ENCODE measurements at places on chromosomes 6 and 20.

GRCh38 chr20:62232770-62233645 is 5.3 kb upstream of the OSBPL2 start:
- DNase-seq: no peak

- DNase-seq: no peak
Measured at GRCh38 chr20:5691918-5692618, 58.1 kb upstream of the SHLD1 start.

- DNase-seq: no peak
Measured at GRCh38 chr6:109864050-109864449, 114.1 kb upstream of the GPR6 start.

GRCh38 chr6:113481458-113481857 is 375.7 kb upstream of the MARCKS start:
- DNase-seq: no peak

DNA sequence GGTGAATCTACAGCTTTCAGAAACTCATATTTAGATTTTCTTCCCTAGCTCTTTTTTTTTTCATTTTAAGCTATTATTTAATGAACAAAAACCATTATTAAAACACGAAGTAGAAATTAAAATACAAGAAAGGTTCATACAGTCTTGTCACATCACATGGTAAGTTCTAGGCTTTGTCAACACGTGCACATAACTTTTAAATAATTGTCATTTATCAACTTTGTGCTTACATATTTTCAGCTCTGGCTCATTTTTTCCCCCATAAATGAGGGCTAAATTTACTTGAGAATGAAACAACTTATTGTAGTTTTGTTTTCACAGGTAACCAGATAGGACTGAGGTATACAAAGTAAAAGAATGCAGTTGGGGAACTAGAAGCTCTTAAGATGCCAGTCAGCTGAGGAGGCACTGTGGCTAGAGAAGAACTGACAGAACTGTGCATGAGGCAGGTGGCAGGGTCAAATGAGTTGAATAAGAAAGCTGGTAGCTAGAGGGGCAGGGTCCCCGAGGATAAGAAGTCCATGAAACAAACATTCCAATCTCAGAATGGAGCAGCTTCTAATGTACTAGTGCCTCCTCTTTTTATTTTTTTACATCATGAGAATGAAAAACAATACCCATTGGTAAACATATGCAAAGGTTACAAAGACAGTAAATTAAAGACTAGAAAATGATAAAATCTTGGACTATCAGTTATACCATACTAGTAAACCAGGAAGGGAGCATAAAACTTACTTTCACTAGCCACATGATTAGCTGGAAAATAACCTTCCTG is 141.5 kb downstream of the MYB start:
- DNase-seq: no peak

DNA sequence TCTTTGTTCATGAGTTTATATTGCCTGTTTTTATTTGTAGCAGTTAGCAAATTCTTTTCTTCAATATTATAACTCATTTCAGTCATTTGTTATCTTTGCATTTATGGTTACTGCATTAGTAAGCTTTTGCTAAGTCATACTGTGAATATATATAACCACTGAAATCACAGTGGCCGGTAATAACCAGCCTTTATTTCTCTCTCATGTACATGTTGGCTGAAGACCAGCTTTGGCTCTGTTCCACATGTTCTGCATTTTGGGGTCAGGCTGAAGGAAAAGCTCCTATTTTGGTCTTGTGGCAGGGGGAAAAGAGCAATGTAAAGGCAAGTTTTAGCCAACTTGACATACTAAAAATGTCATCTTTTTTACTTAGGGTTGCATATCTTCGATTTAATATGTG is 276.3 kb downstream of the BCKDHB start:
- no peak for DNase-seq

DNA sequence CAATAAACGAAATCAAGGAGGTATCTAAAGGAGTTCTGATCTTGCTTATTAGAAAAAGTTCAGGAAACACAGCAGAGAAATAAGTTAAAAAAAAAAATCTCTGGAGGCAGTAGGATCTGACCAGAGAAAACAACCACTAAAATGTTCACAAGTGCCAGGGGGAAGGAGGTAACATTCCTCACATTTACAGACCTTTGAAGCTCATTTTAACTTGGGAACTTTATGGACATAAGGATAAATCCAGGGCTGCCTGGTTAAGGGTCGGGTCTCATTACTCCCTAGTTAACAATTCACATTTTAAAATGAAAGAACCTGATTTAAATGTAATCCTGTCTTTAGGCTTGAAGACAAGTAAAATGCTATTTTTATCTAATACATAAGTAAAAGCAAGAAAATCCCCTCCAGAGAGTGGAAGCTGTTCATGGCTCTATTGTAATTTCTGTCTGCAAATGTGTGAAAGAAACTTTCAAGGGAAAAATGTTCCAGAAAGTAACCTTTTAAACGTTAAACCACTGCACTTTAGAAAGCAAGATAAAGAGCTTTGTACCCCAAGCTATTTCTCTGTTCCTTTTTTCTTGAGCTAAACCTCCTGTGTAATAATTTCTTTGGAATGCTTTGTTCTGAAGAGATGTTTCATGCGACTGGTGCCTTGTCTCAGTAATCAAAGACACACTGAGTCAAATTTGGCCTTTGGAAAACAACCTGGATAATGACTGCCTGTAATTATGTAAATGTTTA is 38.2 kb downstream of the MYLIP start:
- DNase-seq: no peak

- no peak for DNase-seq
Measured at GRCh38 chr6:15386756-15387112, 140.9 kb downstream of the JARID2 start.

DNA sequence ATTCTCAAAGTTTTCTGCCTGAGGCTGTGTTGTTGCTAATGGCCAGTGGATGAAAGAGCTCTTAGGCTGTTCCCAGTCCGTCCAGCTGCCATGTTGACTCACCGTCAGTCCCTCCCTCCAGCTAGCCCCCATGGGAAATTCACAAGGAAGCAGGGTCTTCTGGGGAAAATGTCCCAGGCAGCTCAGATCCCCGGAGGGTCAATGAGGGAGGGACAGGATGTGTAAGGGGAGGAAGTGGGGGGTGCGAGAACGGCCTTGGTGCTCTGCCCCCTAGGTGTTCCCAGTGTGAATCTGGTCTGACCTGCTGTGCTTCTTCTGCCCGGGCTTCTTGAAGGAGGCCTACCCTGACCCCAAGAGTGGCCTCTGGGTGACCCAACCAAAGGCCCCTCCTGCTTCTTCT is 65.9 kb downstream of the CEBPB start:
- DNase-seq: no peak

DNA sequence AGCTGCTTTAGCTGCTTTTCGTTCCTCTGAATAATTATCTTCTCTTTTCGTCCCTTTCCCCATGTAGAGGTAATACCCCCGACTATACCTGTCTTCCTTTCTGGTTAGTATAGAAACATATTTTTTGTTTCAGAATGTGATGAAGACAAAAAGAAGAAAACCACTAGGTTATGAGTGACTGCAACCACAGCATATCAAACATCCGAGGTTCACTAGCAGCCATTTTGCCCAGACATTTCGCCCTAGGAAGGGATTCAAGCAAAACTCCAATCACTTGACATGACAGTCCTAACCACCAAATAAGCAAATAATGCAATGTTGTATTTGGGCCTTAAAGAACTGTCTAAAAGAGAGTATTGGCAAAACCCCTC is 9.4 kb downstream of the SNX5 start:
- no peak for DNase-seq

- DNase-seq: no peak
Measured at GRCh38 chr6:45900808-45901752, 114.6 kb downstream of the CLIC5 start.

- no peak for DNase-seq
Measured at GRCh38 chr20:37377346-37378081, 31.6 kb downstream of the SRC start.

DNA sequence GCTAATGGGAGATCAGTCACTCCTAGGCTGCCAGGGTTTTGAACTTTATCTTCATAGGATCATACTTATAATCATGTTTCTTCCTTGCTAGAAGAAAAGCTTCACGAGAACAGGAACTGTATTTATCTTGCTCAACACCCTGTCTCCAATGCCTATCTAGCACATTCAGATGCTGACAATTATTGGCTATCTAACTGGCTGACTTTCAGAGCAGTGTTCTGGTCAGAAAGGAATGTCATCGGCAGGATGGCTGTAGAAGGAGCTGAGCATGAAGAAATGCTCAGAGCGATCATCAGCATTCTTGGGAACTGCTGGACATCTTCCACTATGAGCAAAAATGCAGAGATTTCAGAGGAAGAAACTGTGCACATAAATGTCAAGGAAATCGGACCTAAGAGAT is 628.0 kb upstream of the NRSN1 start:
- DNase-seq: no peak

DNA sequence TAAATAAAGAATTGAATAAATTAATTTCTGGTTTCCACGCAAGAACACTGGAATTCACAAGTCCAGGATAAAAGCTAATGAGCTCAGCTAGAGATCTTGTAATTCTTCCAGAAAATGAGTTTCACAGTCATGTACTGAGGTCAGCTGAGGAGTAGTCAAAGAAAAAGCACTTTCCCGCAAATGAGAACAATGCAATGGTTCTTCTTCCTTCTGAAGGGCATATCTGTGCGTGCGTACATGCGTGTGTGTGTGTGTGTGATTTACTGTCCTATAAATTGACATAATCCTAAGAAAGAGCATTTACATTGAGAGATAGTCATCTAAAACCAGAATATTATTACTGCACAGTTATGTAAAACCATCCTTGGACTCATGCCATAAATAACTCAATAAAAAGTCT is 968.9 kb upstream of the EYS start:
- DNase-seq: no peak

DNA sequence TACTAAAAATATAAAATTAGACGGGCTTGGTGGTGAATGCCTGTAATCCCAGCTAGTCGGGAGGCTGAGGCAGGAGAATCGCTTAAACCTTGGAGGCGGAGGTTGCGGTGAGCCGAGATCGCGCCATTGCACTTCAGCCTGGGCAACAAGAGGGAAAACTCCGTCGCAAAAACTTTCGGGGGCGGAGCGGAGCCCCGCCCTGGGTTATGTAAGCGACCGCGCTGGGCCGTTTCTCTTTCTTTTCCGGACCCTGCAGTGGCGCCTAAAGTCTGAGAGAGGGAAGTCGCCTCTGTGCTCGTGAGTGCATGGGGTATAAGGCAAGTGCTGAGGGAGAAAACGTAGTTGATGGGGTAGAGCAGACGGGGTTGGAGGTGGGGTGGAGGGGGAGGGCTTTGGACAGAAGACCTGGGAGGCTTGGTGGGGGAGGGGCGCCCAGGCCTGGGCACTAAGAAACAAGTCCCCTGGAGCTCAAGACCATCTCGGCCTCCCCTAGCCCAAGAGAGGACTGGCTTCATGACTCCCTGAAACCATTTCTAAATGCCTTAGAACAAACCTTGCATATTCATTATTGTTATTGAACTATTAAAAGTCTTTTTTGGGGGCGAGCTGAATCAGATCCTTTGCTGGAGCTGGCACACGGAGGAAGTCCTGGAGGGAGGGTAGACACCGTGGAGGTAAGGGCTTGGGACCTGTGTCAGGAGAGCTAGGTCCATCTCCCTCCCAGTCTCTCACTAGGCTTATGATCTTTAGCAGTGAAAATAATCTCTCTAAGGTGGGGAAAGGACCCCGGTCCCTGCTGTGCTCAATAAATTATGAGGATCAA is 2.7 kb upstream of the MICA start:
- DNase-seq: peak; percentile 75

- DNase-seq: no peak
Measured at GRCh38 chr6:161342039-161342438, 68.2 kb upstream of the AGPAT4 start.

DNA sequence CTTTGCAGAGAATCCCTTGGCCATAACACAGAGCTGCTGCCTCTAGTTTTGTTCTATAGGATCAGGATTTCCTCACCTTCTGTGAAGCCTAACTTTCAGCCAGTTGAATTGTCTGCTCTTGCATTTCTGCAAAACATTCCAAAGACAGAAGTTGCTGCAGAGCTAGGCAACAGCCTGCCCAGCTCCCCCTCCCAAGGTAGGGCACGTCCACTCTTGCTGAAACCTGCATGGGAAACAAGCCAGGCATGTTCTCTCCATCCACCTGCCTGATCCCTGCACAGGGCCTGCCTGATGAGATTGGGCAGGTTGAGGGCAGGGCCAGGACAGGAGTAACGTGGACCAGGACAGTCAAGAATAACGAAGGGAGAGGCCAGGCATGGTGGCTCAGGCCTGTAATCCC is 58.9 kb upstream of the NAA20 start:
- DNase-seq: no peak

DNA sequence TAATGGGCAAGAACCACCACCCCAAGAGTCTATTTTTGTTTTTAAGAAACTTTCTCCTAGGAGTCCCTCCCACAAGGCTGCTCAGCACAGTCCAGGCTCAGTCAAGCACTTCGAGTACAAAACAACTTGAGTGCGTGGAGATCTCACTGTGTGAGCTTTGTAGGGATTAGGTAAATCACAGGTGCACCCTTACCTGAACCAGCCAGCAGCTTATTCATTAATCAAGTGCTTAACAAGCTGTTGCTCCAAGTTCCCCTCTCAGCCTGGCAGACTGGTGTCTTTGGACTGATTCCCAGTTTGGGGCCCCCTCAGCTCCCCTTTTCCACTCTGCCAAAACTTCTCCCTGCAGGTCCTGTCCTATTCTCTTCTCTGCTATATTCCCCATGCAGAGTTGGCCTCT is 133.1 kb downstream of the LY86 start:
- no peak for DNase-seq

GRCh38 chr6:1436334-1437306 is 47.2 kb downstream of the FOXF2 start:
- DNase-seq: peak; percentile 18

DNA sequence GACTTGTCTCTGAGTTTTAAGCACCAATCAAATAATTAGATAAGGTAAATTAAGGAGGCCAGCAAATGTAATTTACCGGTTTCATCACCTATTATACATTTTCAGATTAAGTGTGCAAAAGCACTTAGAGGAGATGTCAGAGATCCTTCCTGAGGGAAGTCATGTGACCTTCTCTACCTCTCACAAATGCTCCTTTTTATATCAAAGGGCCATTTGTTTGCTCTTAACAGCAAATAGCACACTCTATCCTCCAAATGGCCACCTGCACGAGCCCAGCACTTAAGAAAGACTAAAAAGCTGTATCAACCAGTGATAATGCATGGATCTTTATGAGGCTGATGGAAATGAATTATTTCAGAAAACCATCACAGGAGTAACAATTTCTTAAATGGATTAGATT is 149.4 kb downstream of the ELOVL4 start:
- DNase-seq: no peak

- no peak for DNase-seq
Measured at GRCh38 chr20:50136822-50137599, 16.5 kb downstream of the PEDS1 start.

DNA sequence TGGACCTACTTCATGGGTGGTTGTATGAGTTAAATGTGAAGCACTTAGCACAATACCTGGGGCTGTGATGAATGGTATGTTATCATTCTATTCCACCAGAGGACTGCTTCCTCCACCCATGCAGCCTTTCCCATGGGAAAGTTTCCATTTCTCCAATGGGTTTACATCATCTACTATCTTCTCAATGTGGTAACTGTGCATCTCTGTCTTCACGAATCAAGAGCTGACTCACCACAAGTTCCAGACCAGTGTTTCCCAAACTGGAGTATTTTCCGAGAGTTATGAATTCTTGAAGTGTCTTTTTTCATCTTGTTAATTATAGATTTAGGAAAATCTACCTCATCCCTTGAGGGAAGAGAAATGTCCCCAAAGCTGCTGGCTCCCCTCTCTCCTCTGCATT is 182.8 kb downstream of the UNC5CL start:
- no peak for DNase-seq
